ENCODE measurements at places on chromosomes 7 and 10.

- no peak for DNase-seq
These were observed 90.8 kb downstream of the MCU start for GRCh38 chr10:72782649-72783330.

DNA sequence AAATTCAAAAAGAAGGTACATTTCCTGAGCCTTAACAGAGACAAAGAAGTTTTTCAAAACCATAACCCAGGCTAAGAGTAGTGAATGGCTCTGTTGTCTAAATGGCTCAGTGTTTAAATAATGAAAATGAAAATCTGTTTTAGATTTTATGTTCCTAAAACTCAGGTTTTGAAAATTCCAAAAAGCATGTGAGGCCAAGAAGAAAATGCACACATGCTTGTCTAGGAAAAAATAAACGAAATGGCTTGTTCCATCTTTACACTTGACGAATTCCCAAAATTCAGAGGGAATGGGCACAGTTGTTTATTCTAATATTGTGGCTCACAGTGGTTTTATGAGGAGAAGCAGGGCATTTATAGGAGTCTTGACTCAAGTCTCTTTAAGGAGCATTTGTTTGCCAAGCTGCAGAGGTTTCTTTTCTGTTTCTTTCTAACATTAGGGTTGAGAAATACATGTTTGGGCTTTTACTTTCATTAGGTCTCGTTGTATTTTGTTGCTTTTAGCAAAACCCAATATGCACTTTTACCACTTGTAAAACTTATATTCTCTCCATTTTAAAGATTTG lies 527.6 kb upstream of the ANKRD30A start:
- no peak for DNase-seq

- no peak for DNase-seq
These were observed 10.6 kb downstream of the GLI3 start for GRCh38 chr7:42226354-42226941.

DNA sequence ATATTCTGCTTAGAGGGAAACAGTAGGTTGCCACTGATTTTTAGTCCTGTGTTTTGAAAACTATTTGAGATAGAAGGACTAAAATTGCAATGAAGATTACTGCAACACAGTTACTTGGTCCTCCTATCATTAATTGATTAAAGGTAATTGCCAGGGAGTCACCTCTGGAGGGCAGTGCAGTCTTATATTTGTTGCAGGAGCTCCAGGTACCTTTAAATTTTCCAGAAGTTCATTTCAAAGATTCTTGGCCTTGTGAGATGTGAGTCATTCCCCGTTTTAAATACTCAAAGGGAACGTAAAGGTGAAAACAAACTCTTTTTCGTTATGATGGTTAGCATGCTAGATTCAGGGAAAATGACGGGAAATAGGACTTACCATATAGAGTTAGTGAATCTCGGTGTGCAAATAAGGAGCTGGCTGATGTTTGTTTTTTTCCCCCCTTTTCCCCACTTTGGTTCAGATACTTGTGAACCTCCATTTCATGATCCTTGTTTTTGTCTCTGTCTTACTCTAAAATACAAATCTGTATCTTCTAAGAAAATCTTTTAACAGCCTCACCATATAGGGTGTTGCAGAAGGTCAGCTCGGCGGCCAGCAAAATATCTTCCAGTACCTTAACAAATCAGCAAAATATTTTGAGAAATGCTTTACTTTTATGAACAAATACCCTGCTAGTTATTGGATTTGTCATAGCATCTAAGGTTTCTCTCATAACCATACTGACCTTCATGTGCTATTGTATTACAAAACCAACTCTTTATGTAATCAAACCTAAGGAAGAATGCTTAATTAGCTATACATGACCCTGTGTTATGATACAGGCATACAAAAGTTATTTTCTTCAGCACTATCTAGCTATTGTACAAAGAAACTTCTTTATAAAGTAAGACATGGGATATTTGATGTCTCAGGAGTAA lies 143.0 kb upstream of the HDAC9 start:
- no peak for DNase-seq

DNA sequence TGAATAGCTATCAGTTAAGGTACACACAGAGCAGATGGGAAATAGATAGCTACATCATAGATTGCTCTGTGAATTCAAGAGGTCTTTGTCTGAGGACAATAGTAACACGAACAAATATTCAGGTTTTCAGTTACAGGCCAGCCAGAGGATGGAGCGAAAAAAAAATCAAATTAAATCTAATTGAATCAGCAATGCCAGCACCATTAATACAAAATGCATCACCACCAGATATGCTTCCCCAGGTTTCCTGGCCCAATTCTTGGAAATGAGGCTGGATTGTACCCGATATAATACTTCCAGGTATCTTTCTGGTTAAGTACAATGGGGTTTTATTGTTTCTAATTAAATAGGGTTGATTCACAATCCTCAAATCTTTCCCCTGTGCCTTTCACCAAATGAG lies 975.8 kb upstream of the AUTS2 start:
- no peak for DNase-seq

GRCh38 chr7:102190776-102191350 lies 95.8 kb upstream of the SH2B2 start:
- no peak for DNase-seq
